Urinary bladder (tissue), 4 donors: ENCODE measurements at places on chromosomes 4 and X. TPM values are rescaled to one million over a fixed set of nuclear protein-coding genes. Genes with fewer than 3 reads are reported as not detected.

The PAPSS1 gene
- total RNA-seq = 62.9 TPM

The WAS gene
- 1.0 TPM for total RNA-seq

The DMRTC1B gene
- total RNA-seq = not detected

The LGI2 gene
- total RNA-seq = 4.8 TPM

The MAGEE1 gene
- total RNA-seq = 1.7 TPM

The MAOB gene
- 12.3 TPM for total RNA-seq

The TMSB15C gene
- 19.7 TPM for total RNA-seq

The ADH7 gene
- not detected for total RNA-seq

The PSAPL1 gene
- total RNA-seq = 0.05 TPM

The RHOXF1 gene
- not detected for total RNA-seq

The HPGD gene
- 148 TPM for total RNA-seq

The GABRQ gene
- 1.5 TPM for total RNA-seq

The DCAF12L1 gene
- 0.90 TPM for total RNA-seq
